ENCODE measurements at places on chromosomes 1 and 21. TPM values are rescaled to one million over a fixed set of nuclear protein-coding genes. Genes with fewer than 3 reads are reported as not detected.
A peak's percentile ranks its signal among the peaks of the same experiment; 100 is the strongest.

- H3K27me3 ChIP-seq: no peaks in the 10 kb centered on the region
- H3K36me3 ChIP-seq: no peaks in the 10 kb centered on the region
- H3K4me1 ChIP-seq: peaks cover 38% of the 10 kb centered on the region
- H3K27ac ChIP-seq: peak overlapping the region; percentile 54
- no peak overlapping the region for H3K4me3 ChIP-seq
Measured at GRCh38 chr1:234710936-234711724, 101.2 kb upstream of the IRF2BP2 start.

DNA sequence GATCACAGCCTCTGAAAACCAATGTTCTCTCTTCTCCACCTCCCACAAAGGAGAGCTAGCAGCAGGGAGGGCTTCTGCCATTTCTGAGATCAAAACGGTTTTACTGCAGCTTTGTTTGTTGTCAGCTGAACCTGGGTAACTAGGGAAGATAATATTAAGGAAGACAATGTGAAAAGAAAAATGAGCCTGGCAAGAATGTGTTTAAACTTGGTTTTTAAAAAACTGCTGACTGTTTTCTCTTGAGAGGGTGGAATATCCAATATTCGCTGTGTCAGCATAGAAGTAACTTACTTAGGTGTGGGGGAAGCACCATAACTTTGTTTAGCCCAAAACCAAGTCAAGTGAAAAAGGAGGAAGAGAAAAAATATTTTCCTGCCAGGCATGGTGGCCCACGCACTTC lies 35.8 kb upstream of the TDRD10 start:
- H3K27ac ChIP-seq: peak overlapping the region; percentile 28
- H3K36me3 ChIP-seq: no peaks in the 10 kb centered on the region
- no peak overlapping the region for H3K4me3 ChIP-seq
- peaks cover 6% of the 10 kb centered on the region for H3K4me1 ChIP-seq

DNA sequence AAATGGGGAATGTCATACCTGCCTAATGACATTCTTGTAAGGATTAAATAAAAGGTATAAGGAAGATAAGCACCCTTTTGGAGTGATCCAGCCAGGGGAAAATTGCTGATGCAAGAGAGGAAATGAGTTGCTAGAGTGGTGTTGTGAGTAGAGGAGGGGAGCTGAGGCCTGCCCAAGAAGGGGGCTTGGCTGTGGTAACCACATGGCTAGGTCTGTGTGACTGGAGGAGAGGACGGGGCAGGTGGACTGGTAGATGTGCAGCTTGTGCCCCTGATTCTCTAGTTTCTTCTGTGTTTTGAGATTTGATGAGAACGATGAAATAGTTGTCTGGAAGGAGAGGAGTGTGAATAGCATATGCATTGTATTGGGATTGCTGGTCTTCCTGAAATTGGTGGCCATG lies 6.6 kb downstream of the TXLNA start:
- no peak overlapping the region for H3K27ac ChIP-seq
- no peaks in the 10 kb centered on the region for H3K27me3 ChIP-seq
- H3K4me1 ChIP-seq: peaks cover 17% of the 10 kb centered on the region
- peaks cover 42% of the 10 kb centered on the region for H3K36me3 ChIP-seq
- DNase-seq: no peak

- no peaks in the 10 kb centered on the region for H3K27me3 ChIP-seq
- no peak for DNase-seq
- H3K4me3 ChIP-seq: no peak overlapping the region
Measured at GRCh38 chr1:197799271-197799670, 24.0 kb upstream of the DENND1B start.

- H3K27ac ChIP-seq: peak overlapping the region; percentile 98
- DNase-seq: no peak
- H3K36me3 ChIP-seq: peaks cover 21% of the 10 kb centered on the region
- no peaks in the 10 kb centered on the region for H3K27me3 ChIP-seq
- no peak overlapping the region for H3K4me3 ChIP-seq
- H3K4me1 ChIP-seq: peaks cover 79% of the 10 kb centered on the region
Measured at GRCh38 chr1:12485231-12486058, 132.6 kb downstream of the DHRS3 start.

- H3K4me3 ChIP-seq: no peak overlapping the region
- peaks cover 12% of the 10 kb centered on the region for H3K4me1 ChIP-seq
- no peak for DNase-seq
- no peaks in the 10 kb centered on the region for H3K27me3 ChIP-seq
- H3K36me3 ChIP-seq: no peaks in the 10 kb centered on the region
Measured at GRCh38 chr21:41604583-41605041, 96.7 kb upstream of the TMPRSS2 start.

DNA sequence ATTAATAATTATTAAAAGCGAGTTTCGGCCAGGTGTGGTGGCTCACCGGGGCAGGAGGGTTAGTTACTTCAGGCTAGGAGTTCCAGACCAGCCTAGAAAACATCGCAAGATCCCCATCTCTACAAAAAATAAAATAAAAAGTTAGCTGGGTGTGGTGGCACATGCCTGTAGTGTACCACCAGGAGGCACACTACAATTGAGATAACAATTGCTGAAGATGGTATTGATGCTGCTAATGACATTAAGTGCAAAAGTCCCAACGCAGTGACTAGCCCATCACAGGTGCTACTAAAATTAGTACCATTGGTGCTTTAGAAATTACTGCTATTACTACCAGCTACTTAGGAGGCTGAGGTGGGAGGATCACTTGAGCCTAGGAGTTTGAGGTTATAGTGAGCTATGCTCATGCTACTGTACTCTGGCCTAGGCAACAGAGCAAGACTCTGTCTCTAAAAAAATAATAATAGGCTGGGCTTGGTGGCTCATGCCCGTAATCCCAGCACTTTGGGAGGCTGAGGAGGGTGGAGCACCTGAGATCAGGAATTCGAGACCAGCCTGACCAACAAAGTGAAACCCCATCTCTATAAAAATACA lies 156.6 kb downstream of the GREM2 start:
- H3K4me1 ChIP-seq: peaks cover 4% of the 10 kb centered on the region
- DNase-seq: no peak
- no peak overlapping the region for H3K27ac ChIP-seq
- H3K4me3 ChIP-seq: no peak overlapping the region
- H3K27me3 ChIP-seq: no peaks in the 10 kb centered on the region
- no peaks in the 10 kb centered on the region for H3K36me3 ChIP-seq

DNA sequence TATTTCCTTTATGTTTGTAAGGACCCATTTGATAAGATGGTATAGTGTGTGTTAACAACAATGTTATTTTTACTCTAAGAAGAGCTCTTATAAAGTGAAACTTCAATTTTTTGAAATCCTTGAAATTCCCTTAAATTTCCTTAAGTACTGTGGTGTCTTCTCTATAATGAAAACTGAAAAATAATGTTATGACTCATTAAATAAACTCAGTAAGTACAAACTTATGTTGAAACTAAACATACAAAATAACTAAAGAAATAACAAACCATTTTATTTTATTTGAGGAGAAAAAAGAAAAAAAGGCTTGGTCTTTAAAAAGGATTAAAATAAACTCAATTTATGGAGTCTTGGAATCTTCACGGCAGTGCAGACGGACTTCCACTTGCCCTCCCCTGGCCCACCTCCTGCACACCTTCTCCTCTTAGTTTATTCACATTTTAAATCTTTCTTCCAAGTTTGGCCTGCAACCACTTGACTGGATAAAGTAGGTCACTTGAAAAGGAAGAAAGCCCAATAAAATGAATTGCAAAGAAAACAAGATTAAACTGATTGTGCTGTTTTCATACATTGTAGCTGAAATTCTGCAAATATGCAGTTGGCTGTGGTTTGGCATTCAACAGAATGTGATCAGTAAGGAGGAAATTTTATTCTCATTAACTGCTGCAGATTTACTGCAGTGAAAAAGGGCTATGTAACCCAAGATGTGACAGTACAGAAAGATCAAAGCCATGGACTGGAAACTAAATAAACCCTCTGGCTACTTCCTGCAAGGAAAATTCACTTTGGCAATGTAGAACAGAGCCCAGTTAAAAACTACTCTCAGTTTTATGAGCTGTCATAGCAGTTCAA lies 48.5 kb upstream of the SCYL3 start:
- H3K36me3 ChIP-seq: no peaks in the 10 kb centered on the region
- DNase-seq: no peak
- H3K4me3 ChIP-seq: no peak overlapping the region
- H3K27me3 ChIP-seq: no peaks in the 10 kb centered on the region
- H3K27ac ChIP-seq: peak overlapping the region; percentile 93
- peaks cover 19% of the 10 kb centered on the region for H3K4me1 ChIP-seq

DNA sequence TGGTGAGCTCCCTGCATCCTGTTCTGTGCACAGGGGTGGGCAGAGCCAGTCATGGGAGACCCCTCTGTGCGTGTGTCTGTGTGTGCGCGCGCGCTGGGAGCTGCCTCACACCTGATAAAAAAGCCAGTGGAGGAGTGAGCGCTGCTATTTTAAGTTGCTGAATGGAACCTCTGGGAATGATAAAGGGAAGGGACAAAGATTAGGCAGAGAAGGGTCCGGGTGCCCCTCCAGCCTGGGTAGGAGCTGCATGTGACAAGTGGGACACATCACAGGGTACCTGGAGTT lies 847 bp downstream of the ADORA1 start:
- peaks cover 43% of the 10 kb centered on the region for H3K4me1 ChIP-seq
- no peak for DNase-seq
- peak overlapping the region; percentile 67 for H3K4me3 ChIP-seq
- H3K27ac ChIP-seq: peak overlapping the region; percentile 34

- H3K27ac ChIP-seq: no peak overlapping the region
- no peak overlapping the region for H3K4me3 ChIP-seq
- peaks cover 4% of the 10 kb centered on the region for H3K4me1 ChIP-seq
- DNase-seq: no peak
- peaks cover 65% of the 10 kb centered on the region for H3K27me3 ChIP-seq
- no peaks in the 10 kb centered on the region for H3K36me3 ChIP-seq
Measured at GRCh38 chr1:175317779-175318178, 125.2 kb upstream of the KIAA0040 start.

DNA sequence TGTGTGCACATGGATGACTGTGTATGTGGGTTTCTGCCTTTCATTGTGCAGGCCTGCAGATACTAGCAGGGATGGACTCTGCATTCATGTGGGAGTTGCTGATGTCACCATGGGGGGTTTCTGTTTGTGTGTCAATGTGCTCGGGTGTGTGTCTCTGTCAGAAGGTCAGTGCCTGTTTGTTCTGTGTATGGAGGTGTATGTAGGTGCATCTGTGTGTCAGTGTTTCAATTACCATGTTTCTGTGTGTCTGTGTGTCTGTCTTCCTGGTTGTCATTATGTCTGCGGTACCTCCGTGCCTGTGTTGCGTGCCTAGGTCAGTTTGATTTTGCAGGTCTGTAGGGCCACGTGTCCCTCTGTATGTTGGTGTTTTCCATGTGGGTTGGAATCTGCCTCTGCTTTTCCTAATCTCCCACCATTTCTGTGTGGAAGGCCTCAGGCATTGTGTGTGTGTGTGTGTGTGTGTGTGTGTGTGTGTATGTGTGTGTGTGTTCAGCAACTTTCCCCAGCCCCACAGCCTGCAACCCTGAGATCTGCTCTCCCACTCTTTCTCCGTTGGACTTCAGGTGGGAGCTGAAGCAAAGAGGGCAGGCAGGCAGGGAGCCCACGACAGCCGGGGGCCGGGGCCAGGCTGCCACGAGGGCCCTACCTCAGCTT lies 36.7 kb upstream of the WASF2 start:
- H3K4me3 ChIP-seq: peak overlapping the region; percentile 58
- no peaks in the 10 kb centered on the region for H3K36me3 ChIP-seq
- H3K27me3 ChIP-seq: no peaks in the 10 kb centered on the region
- DNase-seq: peak; percentile 48
- H3K4me1 ChIP-seq: peaks cover 69% of the 10 kb centered on the region

GRCh38 chr1:18991585-18991984 lies 35.1 kb upstream of the IFFO2 start:
- H3K4me3 ChIP-seq: no peak overlapping the region
- no peaks in the 10 kb centered on the region for H3K36me3 ChIP-seq
- no peaks in the 10 kb centered on the region for H3K4me1 ChIP-seq
- H3K27me3 ChIP-seq: no peaks in the 10 kb centered on the region
- no peak overlapping the region for H3K27ac ChIP-seq

- DNase-seq: no peak
- no peaks in the 10 kb centered on the region for H3K27me3 ChIP-seq
- H3K36me3 ChIP-seq: peaks cover 34% of the 10 kb centered on the region
- no peak overlapping the region for H3K4me3 ChIP-seq
Measured at GRCh38 chr1:75797606-75798216, 1.0 kb downstream of the MSH4 start.

GRCh38 chr21:43574741-43575472 lies 84.4 kb downstream of the HSF2BP start:
- no peak overlapping the region for H3K4me3 ChIP-seq
- no peak overlapping the region for H3K27ac ChIP-seq
- DNase-seq: no peak
- H3K4me1 ChIP-seq: no peaks in the 10 kb centered on the region
- H3K36me3 ChIP-seq: peaks cover 3% of the 10 kb centered on the region

DNA sequence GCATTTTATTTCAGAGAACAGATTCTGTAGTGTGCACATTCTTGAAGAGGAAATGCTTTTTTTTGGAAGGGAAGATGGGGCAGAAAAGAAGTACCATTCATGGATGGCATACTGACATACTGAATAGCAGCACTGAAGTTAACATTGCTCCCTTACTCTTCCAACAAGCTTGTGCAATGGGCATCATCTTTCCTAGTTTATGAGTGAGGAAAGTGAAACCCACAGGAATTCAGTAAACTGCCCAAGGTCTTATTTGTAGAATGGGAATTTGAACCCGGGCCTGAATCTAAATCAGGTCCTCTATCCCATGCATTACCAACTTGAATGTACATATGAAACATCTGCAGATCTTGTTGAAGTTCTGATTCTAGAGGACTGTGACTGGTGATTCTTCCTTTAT lies 215.7 kb upstream of the FGGY start:
- DNase-seq: no peak
- no peaks in the 10 kb centered on the region for H3K36me3 ChIP-seq
- no peaks in the 10 kb centered on the region for H3K27me3 ChIP-seq

GRCh38 chr21:35321322-35322200 lies 272.5 kb upstream of the RUNX1 start:
- H3K27ac ChIP-seq: no peak overlapping the region
- peaks cover 21% of the 10 kb centered on the region for H3K4me1 ChIP-seq

DNA sequence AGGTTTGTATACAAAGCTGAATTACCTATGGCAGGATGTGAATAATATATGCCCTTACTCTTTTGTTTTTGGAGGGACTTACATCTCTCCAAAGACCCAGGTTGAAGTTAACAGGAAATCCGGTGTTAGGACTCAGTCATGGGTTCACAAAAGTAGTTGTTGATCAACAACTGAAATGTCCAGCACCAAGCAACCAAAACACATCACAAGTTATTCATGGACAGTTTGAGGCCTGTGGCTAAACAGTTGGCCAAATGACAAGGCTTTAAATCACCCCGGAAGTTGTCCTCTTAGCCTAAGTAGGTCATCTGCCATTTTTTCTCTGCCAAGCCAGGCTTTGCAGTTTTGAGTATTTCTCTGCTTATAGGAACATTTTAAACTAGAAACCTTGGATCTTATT lies 89.9 kb downstream of the CD247 start:
- no peaks in the 10 kb centered on the region for H3K36me3 ChIP-seq
- no peak overlapping the region for H3K4me3 ChIP-seq

- no peaks in the 10 kb centered on the region for H3K36me3 ChIP-seq
- DNase-seq: no peak
Measured at GRCh38 chr1:200483491-200484143, 73.8 kb upstream of the ZNF281 start.

MMP23B gene
- 70.3 TPM for total RNA-seq

FMO3 gene
- total RNA-seq: not detected

SOX13 gene
- 61.7 TPM for total RNA-seq

KLHDC8A gene
- total RNA-seq: 0.79 TPM

AMPD1 gene
- total RNA-seq: not detected

CFAP57 gene
- 0.38 TPM for total RNA-seq
